ENCODE measurements at places on chromosomes 6 and 20. TPM values are rescaled to one million over a fixed set of nuclear protein-coding genes. Genes with fewer than 3 reads are reported as not detected.

Gene SAMD10
- 5.4 TPM for total RNA-seq

Gene ESR1
- total RNA-seq: under 0.01 TPM

Gene ROS1
- 2.7 TPM for total RNA-seq

Gene ENTPD6
- 62.1 TPM for total RNA-seq

Gene CPXM1
- total RNA-seq: 0.17 TPM

Gene SIM1
- total RNA-seq: 5.6 TPM

Gene BAG2
- 9.2 TPM for total RNA-seq

Gene MCHR2
- total RNA-seq: not detected

Gene WFDC13
- total RNA-seq: not detected

Gene PTCHD4
- total RNA-seq: 3.1 TPM

Gene IL17A
- not detected for total RNA-seq

Gene ATXN1
- total RNA-seq: 14.4 TPM

Gene HMGN3
- 128 TPM for total RNA-seq

Gene AVP
- not detected for total RNA-seq

Gene OVOL2
- 2.1 TPM for total RNA-seq

Gene WTAP
- total RNA-seq: 146 TPM

Gene ZNF133
- 20.7 TPM for total RNA-seq

Gene BTNL2
- total RNA-seq: not detected

Gene MICB
- total RNA-seq: 17.5 TPM

Gene PKIG
- total RNA-seq: 29.0 TPM

Gene OXT
- not detected for total RNA-seq

Gene ERVFRD-1
- not detected for total RNA-seq

Gene APOM
- total RNA-seq: 0.80 TPM

Gene LINC00237
- total RNA-seq: not detected

Gene SLC17A9
- 0.65 TPM for total RNA-seq

Gene MUC21
- total RNA-seq: not detected

Gene MAS1
- total RNA-seq: not detected

Gene CCN5
- total RNA-seq: 0.10 TPM

Gene PHF20
- 58.4 TPM for total RNA-seq

Gene TAGAP
- total RNA-seq: 0.05 TPM

Gene MEP1A
- total RNA-seq: not detected

Gene TM9SF4
- 22.6 TPM for total RNA-seq

Gene SFTA2
- total RNA-seq: not detected

Gene GCLC
- total RNA-seq: 30.0 TPM

Gene LY6G5C
- total RNA-seq: not detected

Gene RIPPLY2
- total RNA-seq: not detected

Gene SYNGAP1
- 1.0 TPM for total RNA-seq

Gene CASS4
- total RNA-seq: not detected

Gene ADGRG6
- total RNA-seq: 26.1 TPM

Gene SLC22A16
- not detected for total RNA-seq

Gene ECT2L
- total RNA-seq: 0.10 TPM

Gene PPP1R16B
- total RNA-seq: 0.15 TPM

Gene DAAM2
- 1.7 TPM for total RNA-seq

Gene RNASET2
- 307 TPM for total RNA-seq

Gene RSPH4A
- not detected for total RNA-seq

Gene CRISP3
- not detected for total RNA-seq

Gene TRAPPC3L
- total RNA-seq: not detected

Gene SCGN
- not detected for total RNA-seq

Gene SYCP2
- 6.1 TPM for total RNA-seq

Gene HCRTR2
- not detected for total RNA-seq

Gene SMIM13
- 11.0 TPM for total RNA-seq

Gene TRIM31
- total RNA-seq: not detected

Gene SOX4
- 103 TPM for total RNA-seq

Gene AFG1L
- 7.3 TPM for total RNA-seq

Gene BPIFA1
- not detected for total RNA-seq

Gene LGSN
- total RNA-seq: 0.10 TPM

Gene PKIB
- 29.3 TPM for total RNA-seq

Gene HFE
- total RNA-seq: 7.6 TPM

Gene KIAA1755
- not detected for total RNA-seq

Gene TJAP1
- total RNA-seq: 6.4 TPM

All from renal cortical epithelial cell (primary cell).